ENCODE measurements at places on chromosomes 1 and 21.

DNA sequence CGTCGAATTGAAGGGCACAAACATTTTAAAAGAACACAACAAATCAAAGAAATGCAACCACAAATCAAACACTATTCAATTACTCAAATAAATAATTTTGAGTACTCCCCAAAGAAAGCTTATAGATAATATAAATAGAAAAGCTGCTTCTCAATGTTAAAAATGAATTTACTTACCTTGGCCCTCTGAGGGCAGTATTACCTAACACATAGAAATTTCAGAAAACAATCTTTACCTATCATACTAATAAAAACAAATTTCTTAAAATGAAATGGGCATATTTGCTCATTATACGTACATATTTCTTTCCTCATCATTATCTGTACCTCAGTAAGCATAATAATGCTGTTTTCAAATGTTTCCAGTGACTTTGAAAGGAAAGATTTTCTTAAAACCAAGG lies 141.8 kb downstream of the AKT3 start:
- DNase-seq: no peak

GRCh38 chr1:148388260-148389026 lies 94.7 kb downstream of the PPIAL4G start:
- peak; percentile 89 for DNase-seq

- no peak for DNase-seq
These were observed 750.9 kb downstream of the BRINP3 start for GRCh38 chr1:189726806-189727205.

- DNase-seq: peak; percentile 70
These were observed 3.1 kb upstream of the YRDC start for GRCh38 chr1:37811027-37811655.

DNA sequence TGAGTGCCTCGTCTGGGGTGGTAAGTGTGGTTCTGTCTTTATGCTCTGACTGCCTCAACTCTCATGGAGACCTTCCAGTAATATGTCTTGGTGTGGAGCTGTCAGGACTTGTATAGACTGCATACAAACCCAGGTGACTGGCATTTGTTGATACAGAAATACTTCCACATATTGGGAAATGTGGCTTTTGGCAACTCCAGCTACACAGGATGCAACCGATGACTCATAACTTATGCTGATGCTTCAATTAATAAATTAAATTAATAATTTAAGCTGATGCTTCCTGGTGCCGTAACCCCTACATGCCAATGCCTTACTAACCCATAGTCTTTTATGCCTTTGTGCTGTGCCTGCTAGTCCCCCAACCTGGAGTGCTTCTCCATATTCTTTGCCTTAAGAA lies 72.3 kb upstream of the ARTN start:
- no peak for DNase-seq

Data from MM.1S (cell line).